Activated gamma-delta T cell (primary cell): ENCODE measurements at places on chromosomes 1 and 21.

GRCh38 chr1:153749408-153750005 is 21.7 kb downstream of the INTS3 start:
- peak; percentile 32 for DNase-seq

- no peak for DNase-seq
Measured at GRCh38 chr1:108845991-108846390, 10.9 kb downstream of the AKNAD1 start.

GRCh38 chr1:228876187-228876586 is 140.9 kb downstream of the RHOU start:
- no peak for DNase-seq

- DNase-seq = no peak
Measured at GRCh38 chr21:32094804-32095203, 184.0 kb downstream of the MIS18A start.

DNA sequence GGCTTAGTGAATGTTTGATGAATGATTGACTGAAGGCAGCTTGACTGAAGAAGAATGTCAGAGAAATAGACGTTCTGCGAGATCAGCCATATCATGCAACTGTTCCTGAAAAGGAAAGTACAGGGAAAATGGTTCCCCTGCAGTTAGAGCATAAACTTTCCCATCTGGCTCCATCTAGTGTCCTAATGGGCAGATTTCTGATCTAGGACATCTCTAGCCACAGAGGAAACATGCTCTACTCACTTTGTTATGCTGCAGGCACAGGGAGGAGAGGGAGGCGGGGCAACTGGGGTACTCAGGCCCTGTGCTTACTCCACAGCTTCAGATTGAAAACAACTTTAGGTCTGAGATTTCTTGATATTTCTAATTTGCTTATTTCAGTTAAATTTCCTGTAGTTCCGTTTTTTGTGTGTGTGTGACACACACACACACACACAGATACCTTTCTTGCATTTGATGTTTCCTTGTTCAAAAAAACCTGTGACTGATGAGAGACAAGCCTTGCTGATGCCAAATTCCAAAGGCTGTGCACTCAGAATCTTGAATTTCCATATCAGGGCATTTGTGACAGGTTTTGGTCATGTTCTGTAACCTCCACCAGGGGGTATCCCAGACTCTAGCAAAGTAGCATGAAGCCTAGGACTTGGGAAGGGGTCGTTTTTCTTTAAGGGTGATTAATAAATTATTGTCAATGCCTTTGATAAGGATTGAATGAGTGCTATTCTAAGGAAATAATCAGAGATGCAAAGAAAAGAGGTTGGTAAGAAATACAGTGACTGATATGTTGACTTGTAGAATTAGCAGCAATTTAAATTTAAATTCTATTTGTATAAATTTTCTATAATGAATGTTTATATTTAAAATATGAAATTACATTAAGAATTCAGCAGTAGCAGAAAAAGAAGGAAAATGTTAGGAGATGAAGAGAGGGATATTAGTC is 139.7 kb upstream of the BEND5 start:
- no peak for DNase-seq

- DNase-seq = no peak
Measured at GRCh38 chr1:60547821-60548220, 474.3 kb upstream of the C1orf87 start.

GRCh38 chr21:45974073-45975019 is 7.2 kb upstream of the COL6A1 start:
- DNase-seq = no peak

GRCh38 chr1:206760590-206760989 is 10.0 kb upstream of the IL19 start:
- DNase-seq = no peak

- no peak for DNase-seq
Measured at GRCh38 chr1:226697151-226697928, 41.7 kb downstream of the ITPKB start.
